Mesothelial cell of epicardium (in vitro differentiated cells): ENCODE measurements at places on chromosomes 1 and 21.

DNA sequence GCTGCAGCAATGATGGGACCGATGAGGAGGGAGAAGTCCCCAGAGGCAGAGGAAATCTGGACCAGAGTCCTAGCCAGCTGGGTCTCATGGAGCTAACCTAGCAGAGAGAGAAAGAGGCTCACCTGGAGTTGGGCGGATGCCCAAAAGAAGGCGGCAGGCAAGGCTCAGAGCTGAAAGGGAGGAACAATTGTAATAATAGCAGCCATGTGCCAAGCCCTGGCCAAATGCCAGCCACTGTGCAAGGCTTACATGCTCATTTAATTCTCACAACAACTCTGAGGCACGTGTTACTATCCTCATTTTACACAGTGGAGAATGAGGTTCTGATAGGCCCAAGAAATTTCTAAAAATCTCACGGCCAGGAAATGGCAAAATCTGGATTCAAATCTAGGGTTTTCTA lies 50.0 kb upstream of the ZNF648 start:
- DNase-seq: no peak

- DNase-seq: no peak
Measured at GRCh38 chr1:238409191-238409850, 518.6 kb upstream of the ZP4 start.

DNA sequence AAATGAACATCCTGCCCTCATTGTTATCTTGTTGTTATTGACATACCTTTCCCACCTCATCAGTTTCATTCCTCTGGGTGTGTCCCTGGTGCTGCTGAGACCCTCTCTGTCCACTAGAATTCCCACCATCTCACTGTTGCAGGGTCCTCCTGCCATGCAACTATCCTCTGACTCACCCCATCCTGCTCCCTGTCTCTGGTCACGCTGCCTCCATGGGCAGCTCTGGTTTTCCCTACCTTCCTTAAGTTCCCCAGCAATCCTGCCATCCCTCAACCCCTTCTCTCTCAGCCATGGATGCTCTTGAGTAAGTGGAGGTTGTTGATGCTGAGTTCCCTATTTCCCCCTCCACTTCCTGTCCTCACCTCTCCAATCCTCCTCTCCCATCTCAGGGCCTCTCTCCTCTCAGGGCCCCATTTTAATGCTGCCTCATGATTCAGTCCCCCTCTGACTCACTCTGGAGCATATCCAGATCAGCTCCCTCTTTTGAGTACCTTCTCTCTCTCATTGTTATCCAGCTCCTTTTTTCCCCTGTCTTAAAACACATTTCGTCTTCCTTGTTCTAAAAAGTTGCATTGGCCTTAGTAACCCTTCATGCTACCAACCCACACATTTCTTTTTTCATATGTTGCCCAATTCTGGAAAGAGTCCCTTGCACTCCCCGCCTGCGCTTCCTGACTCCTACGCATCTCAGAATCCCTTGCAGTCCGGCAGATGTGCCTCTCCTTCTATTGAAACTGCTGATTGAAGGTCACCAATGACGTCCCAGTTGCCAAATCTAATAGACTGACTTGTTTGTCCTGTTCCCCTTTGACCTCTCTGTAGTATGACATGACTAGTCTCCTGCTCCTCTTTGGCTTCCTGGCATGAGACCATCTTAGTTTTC lies 92.0 kb downstream of the CNIH3 start:
- no peak for DNase-seq

DNA sequence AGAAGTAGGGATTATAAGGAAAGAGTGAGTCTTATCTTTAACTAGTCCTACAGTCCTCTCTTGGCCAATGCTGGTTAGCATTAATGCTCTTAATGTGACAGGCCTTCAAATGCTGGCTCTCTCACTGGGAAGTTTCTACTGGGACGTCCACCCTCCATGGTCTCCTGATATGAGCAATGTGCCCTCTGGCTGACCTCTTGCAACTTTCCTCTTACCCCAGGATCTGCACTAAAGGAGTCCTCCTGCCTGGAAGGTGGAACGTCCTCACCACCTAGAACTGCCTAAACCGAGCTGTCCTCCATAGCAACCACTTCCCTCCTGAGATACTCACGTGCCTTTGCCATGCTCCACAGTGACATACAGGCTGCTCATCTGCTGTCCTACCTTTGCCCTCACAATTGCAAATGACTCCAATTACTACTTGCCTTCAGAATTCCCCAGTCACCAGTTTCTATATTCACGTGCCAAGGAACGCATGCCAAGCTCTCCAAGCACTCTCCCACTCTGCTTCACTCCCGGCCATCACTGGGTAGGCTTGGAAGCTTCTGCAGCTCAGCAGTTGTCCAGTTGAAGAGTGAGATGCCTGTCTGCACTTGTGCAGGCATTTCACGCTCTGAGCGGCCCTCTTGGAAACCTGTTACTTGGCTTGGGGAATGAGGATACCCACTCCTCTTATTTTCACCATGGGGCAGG lies 404.7 kb downstream of the RRAGC start:
- no peak for DNase-seq

GRCh38 chr1:186473047-186473446 lies 12.1 kb upstream of the PDC start:
- DNase-seq: no peak

GRCh38 chr1:112358061-112358770 lies 37.8 kb upstream of the CTTNBP2NL start:
- DNase-seq: no peak
